ENCODE measurements at places on chromosomes 12 and 14.

GRCh38 chr12:69266036-69266635 lies 26.8 kb downstream of the CPSF6 start:
- no peak for DNase-seq

DNA sequence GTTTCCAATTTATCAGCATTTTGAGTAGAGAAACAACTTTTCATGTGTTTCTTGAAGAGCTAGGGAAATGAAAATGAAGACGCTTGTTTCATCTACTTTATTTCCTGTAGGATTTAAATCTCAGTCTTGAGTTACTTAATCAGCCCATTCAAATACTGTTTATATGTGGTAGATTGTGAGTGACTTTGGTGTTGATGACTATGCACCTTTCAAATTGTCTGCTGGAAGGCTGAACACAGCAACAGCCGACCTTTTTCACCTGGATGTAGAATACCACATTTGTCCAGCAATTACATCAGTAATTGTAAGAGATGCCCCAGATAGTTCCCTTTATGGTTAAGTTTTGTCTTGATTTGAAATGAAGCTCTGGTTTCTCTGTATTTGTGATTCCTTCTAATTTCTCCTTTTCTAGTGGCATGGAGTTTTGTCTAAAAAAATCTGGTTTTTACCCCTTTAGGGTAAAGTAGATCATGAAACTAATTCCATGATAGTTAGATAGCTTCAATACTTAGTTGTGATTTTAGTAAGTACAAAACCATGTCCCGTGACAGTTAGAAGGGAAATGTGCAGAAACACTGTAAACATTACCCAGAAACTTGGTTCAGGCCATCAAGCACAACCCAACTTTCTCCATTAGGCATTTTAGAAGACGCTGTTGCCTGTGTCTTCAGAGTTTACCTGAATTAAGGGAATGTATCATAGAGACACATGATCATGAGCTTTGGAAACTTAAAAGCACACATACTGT lies 165.0 kb downstream of the SRGAP1 start:
- no peak for DNase-seq

DNA sequence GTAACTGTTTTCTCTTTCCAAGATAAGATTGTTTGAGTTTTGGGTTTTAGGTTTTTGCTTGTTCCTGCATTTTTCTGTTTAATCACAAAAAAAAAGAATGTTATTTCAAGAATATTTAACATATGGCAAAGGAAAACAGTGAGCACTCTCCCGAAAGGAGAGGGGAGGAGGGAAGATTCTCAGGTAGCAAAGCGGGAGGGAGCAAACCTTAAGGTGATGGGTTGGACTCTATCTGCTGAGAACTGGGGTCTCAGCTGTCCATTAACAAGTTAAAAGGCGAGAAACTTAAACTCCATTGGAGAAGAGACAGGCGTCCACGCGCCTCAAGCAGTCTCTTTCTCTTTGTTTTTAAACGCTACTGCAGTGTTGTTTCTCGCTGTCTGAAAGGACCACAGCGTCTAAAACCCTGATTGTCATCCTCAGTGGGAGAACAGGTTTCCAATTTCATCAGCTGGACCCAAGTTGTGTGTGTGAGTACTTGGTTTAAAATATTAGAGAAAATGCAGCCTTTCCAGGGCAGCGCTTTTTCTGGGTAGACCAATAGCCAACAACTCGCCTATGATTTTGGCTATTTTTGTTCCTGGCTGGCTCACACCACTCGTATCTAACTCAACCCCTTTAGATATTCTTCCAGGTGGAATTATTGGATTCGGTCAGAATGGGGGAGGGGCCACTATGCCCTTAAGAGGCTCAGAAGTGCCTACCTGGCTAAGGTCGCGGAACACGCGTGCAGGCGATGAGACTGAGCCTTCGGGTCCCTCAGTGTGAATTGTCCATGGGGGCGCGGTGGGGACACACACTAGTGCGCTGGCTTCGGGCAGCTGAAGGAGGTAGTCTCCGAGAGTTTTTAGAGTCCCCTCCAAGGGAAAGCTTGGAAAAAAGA lies 8.2 kb downstream of the SIX1 start:
- DNase-seq: peak; percentile 60

DNA sequence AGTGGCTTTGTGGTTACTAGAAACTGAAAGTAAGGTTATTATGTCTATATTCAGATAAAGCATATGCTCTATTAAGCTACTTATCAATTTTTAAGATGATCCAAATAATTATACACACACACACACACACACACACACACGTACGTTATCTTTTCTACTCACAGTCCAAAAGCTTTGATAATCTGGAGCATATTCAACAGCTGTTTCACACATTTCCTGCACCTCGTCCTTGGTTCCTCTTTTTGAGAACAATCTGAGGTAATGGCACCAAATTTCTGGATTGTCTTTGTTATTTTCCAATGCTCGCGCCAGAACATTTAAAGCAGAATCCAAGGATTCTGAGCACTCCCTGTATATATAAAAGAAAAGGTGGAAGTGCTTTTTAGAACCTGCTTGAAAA lies 37.5 kb downstream of the ZFC3H1 start:
- DNase-seq: no peak

- no peak for DNase-seq
Measured at GRCh38 chr12:43285159-43285598, 266.8 kb downstream of the ADAMTS20 start.
